HTR-8/SVneo (cell line): ENCODE measurements at places on chromosomes 7 and 10.

DNA sequence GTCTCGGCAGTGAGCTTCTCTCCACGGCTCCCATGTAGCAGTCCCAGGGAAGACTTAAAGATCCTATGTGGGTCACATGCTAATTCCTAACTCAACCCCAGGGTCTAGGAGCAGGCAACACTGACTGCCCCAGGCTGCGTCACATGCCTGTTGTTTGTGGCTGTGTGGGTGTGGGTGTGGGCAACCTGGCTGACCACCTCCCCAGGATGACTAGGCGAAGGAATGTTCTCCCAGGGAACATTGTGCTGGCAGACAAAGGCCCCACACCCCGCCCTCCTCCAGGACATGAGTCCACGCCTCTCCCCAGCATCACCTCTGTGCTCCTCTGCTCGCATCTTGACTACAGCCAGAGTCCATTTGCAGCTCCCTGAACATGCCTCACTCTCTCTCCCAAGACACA is 30.3 kb downstream of the SLC29A3 start:
- DNase-seq: no peak

DNA sequence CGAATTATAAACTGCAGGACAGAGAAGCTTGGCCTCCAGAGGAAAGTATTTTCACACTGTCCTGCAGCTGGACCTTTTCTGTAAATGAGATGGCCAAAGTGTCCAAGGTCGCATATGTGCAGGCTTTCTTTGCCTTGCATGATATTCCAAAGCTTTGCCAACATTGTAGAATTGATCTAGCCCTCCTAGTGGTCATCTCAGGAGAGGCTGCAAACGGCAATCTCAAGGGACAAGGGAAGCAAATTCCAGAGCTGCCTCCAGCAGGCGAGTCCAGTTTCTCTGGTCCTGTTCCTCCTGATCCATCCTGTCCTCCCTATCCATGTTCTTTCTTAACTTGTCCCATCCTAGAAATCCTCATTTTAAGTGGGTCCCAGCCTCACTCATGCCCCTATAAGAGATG is 373.4 kb upstream of the PCDH15 start:
- no peak for DNase-seq

- no peak for DNase-seq
These were observed 114.8 kb downstream of the LMBR1 start for GRCh38 chr7:156778201-156778600.

DNA sequence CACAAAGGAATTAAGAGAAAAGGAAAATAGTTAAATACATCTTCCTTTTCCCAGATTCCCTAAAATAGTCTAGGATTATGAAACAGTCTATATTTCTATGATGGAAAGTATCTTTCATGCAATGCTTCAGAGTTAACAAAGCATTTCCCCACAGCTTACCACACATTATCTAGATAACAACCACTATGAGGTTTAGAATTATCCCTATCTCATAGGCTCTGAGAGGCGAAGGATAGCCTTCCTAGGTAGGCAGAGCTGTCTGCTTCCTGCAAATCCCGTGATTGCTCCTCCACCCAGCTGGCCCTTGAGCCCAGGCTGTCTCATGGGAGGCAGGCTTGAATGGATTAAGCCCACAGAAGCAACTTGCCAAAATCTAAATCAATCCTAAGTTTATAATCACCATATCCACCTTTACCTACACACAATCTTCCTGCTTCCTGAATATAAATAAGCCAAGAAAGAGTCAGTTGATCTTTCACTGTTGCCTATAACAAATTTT is 321.4 kb upstream of the AOAH start:
- DNase-seq: no peak

- DNase-seq: no peak
These were observed 1.5 kb downstream of the ARHGAP21 start for GRCh38 chr10:24722131-24722675.

DNA sequence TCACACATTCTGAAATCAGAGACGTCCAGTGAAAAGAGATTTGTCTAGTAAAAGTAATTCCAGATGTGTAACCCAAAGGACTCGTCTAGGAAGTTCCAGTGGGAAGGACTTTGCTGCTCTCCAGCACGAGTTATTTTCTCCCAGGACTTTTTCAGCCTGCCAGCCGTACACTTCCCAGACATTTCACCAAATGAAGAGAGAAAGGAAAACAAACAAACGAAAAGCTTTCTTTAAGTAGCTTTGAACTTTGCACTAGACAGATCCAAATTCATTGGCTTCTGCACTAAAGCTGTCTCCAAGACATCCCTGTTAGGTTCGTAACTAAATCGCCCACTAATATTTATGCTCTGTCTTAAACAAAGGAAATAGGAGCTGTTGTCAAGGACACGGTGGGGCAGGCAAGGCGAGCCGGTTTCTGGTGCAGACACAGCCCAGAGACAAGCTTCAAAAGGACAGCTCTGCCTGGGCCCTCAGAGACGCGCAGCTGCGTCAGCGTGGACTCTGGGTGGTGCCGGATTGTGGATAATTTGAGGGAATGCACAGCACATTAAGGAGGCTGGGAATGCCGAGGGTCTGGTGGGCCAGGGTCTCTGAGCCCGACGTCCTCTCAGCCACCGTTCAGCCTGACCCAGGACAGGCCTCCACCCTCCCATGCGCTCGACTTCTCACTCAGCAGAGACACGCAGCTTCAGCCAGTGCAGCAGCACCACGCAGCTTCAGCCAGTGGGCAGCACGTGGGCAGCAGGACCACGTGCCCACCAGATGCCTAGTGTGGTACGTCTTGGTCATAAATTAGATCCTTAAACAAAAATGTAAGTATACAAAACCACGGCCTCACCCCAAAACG is 64.1 kb upstream of the INSIG1 start:
- DNase-seq: no peak

DNA sequence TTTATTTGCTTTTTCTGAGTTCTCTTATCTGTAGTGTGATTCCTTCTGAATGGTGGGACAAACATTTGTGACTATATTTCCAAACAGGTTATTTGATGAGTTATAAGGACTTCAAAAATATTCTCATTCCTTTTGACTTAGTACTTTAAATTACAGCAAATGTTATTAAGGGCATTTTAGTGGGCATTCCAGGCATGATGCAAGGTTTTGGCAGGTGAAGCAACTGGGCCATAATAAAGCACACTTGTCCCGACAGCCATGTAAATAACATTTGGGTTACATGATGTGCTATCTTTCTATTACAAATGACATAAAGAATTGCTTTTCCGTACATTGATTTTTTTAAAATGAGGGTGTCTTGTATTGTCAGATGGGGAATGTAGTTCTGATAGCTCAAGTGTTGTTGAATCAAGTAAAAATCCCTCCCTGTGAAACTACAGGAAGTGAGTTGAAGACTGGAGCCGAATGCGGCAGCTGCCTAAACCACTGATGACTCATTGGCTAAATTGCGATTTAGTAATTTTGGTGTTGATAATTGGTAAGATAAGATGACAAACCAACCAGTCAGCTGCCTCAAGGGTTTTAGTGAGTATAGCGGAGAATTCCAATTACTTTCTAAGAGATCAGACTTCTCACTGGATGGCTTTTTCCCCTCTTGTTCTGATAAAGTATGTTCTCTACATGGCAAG is 231.3 kb upstream of the NPY start:
- peak; percentile 54 for DNase-seq

- DNase-seq: no peak
These were observed 6.9 kb downstream of the MMD2 start for GRCh38 chr7:4951903-4952636.

- no peak for DNase-seq
These were observed 120.2 kb upstream of the STARD3NL start for GRCh38 chr7:38057829-38058228.

GRCh38 chr7:32476816-32477648 is 13.1 kb downstream of the LSM5 start:
- no peak for DNase-seq

GRCh38 chr10:99852481-99853213 is 70.2 kb downstream of the ABCC2 start:
- no peak for DNase-seq

- DNase-seq: no peak
These were observed 738 bp downstream of the ETV1 start for GRCh38 chr7:13988731-13989125.

DNA sequence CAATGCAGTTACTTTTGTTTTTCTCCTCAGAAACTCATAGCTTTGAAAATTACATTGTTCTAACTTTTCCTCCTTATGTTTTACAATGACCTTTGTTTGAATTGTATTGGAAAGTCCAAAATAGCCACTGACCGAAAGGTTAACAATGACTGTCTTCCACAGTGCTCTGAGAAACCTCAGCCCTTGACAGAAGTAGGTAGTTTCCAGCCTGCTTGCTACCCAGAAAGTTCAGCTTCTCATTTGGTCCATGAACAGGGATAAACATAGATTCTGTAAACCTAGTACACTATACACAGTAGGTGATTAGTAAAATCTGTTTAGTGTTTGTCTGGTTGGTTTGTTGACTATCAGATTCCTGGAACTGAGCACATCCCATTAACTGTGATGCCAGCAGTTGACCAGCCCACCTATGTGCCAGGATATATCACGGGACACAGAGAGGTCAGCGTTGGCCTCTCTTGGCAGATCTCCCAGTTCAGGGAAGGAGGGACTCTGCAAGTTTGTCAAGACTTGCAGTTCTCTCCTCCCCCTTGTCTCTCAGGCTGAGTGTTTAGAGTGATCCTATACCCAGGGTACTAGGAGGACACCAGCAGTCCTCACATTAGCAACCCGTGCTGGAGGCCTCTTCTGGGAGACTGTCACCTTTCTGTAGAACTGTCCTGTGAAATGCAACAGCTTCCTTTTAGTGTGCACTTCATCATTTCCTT is 297.6 kb downstream of the ARHGAP12 start:
- no peak for DNase-seq

- no peak for DNase-seq
These were observed 24.1 kb upstream of the KCNMA1 start for GRCh38 chr10:77661674-77662073.

- no peak for DNase-seq
These were observed 29.1 kb downstream of the ACTA2 start for GRCh38 chr10:88923520-88923919.

DNA sequence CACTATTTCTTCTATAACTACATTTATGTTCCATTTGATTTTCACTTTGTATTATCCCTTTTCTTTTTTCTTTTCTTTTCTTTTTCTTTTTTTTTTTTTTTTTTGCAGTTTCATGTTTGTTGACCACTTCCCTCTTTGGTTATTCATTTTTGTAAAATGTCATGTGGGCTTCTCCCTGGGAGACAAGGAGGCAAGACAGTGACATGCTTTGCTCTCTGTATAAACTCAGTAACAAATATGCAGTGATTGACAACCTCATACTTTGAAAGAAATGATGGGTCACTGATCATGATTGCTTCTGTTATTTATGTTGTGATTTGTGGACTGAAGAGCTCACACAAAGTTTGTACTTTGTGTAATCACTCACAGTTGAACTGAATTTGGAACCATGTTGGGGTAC is 90.2 kb upstream of the ABI1 start:
- no peak for DNase-seq

DNA sequence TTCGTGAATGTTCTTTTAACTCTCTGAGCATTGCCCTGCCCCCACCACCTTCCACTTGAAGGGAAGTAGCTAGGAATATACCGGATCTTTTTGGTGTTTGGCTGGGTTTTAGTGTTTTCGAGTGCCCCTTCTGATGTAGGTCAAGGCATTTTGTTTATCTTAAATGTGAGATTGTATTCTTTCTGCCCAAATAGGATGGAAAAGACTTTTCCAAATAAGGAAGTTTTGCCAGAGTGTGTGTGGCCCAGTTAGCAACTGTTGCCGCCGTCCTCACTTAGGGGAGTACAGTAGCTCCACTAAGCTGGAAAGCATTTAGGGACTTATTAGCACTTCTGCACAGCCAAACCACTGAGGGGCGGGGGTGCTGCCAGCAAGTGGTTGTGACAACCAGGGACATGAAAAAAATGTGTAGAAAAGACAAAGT is 29.8 kb upstream of the VCL start:
- DNase-seq: no peak

GRCh38 chr7:79317728-79318127 is 135.7 kb downstream of the MAGI2 start:
- peak; percentile 19 for DNase-seq

DNA sequence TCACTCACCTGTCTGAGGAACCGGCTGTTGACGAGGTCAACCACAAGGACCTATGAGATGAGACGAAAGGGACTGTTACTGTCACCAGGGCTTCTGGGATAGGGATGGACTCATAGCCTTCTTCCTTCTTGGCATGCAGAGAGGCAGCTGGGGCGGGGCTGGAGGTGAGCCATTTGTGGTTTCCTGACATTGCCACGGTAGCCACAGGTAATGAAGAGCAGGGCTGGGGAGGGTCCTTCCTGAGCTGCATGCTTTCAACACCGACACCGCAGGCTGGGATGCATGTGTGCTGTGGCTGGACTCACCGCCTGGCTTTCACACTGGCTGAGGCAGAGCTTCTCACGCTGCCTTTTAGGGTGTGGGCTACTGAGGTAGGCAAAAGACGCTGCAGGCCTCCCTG is 46.4 kb upstream of the MKRN1 start:
- DNase-seq: no peak

DNA sequence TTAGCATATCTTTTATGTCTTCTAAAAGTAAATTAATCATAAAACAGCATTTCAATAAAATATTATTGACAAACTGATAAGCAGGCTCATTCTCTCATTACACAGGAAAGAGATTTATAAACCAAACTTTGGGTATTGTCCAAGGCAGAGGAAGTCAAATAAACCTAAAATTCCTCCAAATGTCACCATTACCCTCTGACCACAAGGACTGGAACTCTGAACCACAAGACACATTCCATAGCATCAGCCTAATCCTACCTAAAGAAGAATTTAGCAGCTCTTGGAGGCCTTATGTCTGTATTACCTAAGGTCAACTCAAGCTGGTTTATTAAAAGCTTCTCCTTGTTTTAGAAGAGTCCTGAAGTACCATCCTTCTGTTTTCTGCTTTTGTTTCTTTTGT is 82.4 kb upstream of the SLC13A1 start:
- DNase-seq: no peak

DNA sequence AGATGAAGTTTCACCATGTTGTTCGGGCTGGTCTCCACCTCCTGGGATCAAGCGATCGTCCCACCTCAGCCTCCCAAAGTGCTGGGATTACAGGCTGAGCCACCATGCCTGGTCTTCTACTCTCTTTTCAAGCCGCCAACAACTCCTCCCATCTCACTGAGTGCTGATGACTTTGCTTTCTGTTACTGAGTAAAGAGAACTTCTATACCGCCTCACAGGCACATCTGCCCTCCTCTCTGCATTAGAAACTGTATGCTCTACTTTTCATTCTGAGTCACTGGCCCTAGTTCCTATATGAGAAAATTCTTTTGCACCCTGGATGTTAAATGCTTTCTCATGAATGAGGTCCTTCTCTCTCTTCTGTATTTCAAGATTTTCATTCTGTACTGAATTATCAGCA is 2.2 kb upstream of the ZNF239 start:
- no peak for DNase-seq

- DNase-seq: no peak
These were observed 384.9 kb downstream of the THSD7A start for GRCh38 chr7:11447106-11447505.
